GM19239 (cell line): ENCODE measurements at places on chromosomes 11 and 22.

GRCh38 chr11:44989831-44990566 is 39.3 kb upstream of the TP53I11 start:
- no peak for DNase-seq

GRCh38 chr11:125299061-125299615 is 134.6 kb downstream of the PKNOX2 start:
- no peak for DNase-seq

DNA sequence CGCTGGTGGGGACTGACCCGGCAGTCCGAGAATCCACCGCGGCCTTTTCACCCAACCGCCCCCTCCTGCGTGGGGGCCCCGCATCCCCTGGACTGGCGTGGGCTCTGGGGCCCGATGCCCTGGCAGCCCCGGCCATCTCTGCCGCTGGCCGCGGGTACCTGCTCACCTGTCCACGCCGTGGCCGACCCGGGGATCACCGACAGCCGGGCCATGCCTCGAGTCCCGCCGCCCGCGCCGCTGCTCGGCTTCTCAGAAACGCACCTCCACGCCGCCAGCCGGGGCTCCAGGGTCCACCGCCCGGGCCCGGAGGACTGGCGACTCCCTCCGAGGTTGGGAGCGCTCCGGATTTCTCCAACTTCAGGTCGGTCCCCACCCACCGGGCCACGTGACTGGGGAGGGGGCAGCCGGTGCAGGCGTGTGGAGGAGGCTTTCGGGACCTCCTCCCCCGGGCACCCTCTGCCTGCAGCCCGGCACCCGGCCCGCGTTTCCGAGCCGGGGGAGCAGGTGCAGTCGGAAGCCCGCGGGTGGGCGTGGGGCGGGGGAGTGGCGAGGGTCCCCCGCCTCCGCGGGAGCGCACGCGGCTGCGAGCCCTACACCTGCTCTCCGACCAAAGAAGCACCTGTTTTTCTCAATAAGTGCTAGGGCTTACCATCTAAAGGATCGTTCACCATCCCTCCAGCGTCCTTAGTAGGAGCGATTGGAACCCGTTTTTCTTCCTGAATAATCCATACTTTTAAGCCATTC is 554 bp upstream of the NRIP3 start:
- DNase-seq, result no peak

DNA sequence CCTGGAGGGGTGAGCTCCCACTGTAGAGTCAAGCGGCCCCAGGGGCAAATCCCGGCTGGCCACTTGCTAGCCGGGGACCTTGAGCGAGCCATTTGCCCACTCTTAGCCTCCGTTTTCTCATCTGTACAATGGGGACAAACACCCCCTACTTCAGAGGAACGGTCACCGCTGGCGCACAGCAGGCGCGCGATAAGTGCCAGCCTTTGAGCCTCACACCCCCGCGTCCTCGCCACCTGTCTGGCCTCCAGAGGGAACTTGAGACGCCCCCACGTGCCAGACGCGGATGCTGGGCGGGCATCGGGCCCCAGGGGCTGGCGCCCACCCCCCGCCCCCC is 72.6 kb upstream of the TCF20 start:
- no peak for DNase-seq

GRCh38 chr22:41184679-41185078 is 20.4 kb upstream of the L3MBTL2 start:
- DNase-seq, result no peak

DNA sequence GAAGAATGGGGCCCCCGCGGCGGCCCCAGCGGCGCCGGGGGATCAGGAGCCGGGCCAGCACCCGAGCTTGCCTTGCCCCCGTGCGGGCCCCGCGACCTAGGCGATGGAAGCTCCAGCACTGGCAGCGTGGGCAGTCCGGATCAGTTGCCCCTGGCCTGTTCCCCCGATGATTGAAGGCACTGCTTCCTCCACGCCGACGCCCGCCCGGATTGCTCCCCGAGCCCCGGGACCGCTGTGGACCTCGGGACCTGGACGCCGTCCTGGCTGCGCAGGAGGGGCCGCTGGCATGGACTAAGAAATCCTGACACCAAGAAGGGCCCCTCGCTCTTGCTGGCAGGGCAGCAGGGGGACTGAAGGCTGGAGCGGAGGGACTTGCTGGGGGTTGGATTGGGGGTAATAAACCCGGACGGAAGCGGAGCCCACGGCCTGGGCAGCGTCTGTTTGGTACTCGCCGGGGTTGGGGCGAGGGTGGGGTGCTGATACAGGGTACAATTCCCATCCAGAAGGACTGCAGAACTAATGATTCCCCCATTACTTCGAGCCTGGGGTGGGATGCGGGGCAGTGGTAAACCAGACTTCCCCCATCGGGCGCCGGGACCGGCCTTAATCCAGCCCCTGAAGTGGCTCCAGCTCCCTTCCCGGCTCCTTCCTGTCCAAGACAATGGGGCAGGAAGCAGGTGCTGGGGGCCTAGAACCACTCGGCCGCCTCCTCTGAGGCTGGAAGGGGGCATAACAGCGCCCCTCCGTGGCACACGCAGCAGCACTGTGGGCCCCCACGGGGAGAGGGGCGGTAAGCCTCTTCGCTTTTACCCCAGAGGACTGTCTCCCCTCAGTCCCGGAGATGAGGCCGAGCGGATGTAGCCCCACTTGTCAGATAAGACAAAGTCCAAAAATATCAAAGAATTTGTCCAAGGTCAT is 1.0 kb downstream of the CCDC85B start:
- no peak for DNase-seq

DNA sequence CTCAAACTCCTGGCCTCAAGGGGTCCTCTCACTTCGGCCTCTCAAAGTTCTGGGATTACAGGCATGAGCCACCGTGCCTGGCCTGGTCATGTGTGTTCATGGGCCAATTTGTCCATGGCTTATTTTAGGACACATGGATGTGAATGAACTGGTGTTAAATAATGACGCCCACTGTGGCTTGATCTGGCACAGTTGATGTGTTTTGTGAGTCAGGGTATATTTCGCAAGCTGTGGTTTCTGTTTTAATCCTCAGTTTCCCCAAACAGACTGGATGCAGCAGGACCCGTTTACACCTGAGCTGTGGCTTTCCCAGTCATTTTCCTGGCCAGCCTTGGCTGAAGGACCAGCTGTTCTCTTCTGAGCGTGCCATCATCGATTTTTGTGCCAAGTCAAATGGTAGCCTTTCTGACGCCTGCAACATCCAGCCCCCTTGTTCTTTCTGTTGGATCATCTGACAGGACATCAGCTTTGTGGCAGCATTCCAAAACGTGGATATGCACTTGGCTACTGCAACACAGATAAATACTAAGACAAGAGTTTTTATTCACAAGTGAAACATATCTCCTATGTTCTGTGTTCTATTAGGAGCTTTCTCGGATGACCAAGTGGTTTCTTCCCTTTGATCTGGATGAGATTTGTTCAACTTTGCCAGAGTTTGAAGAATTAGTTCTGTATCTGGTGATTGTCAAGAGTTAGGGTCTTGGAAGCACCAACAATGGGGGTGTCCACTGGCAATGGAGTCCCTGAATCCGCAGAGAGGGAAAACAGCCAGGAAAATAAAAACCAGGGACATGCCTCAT is 40.0 kb upstream of the SEPTIN5 start:
- no peak for DNase-seq

DNA sequence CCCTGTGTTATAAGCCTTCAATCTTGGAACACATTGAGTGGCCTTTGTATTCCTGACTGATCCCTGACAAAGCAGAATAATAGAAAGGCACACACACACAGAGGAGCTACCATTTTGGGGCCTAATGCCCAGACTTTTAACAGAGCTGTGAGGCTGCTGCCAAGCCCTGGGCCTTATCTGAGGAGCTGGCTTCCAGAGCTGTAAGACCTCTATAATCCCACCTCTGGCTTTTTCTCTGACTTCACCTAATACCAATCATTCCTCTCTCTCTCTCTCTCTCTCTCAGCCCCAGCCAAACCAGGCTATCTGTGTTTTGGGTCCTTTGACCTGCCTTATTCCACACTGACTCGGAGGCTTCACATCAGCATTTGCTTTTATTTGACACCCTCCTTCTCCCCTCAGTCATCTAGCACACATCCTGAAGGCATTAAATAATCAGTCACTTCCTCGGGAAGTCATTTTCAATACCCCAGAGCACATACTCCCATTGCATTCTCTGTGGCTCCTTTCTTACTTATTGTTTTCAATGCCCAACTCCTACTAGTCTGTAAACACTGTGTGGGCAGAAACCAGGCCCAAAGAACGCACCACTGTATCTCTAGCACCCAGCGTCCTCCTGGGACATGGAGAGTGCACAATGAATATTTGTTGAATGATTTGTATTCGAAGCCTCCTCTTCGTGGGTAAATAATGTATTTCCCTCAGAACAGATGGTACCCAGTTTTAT is 21.2 kb upstream of the TRIM44 start:
- DNase-seq, result no peak

- no peak for DNase-seq
These were observed 3.4 kb downstream of the SPTBN2 start for GRCh38 chr11:66725647-66726046.

GRCh38 chr11:34316347-34317035 is 41.3 kb downstream of the ABTB2 start:
- DNase-seq, result no peak

GRCh38 chr11:76649851-76650372 is 20.6 kb downstream of the LRRC32 start:
- no peak for DNase-seq
